ENCODE measurements at places on chromosomes 2 and 18. TPM values are rescaled to one million over a fixed set of nuclear protein-coding genes. Genes with fewer than 3 reads are reported as not detected.

DNA sequence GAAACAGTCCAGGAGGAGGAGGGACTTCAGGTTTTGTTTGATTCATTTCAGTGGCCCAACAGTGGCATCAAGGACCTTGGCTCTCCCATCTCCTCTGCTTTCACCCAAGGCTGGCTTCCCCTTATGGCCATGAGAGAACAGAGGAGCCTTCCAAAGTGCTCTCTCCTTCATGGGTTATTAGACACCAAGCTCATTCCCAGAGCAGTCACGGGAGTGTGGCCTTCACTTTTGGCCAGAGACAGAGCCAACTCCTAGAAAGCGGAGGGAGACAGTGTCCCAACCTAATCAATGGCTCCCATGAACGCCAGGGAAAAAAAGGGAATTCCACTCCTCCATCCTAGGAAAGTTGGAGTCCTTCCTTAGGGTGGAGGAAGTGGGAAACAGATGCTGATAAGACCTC lies 871 bp upstream of the DUSP28 start:
- DNase-seq, result no peak

- DNase-seq, result peak; percentile 38
These were observed 1116.2 kb downstream of the SUCLG1 start for GRCh38 chr2:83342860-83343329.

GRCh38 chr18:980586-980985 lies 75.9 kb downstream of the ADCYAP1 start:
- DNase-seq, result no peak

FAP gene
- 0.45 TPM for polyA plus RNA-seq

DSG4 gene
- not detected for polyA plus RNA-seq

ARHGAP15 gene
- polyA plus RNA-seq, result 5.7 TPM

MLPH gene
- polyA plus RNA-seq, result 4.6 TPM

All from kidney (tissue), 22 donors.